Activated effector memory CD4-positive, alpha-beta T cell treated with anti-CD3 and anti-CD28 coated beads, Interleukin-2, amount 50 U/mL, for 16 hours (primary cell): ENCODE measurements at places on chromosomes 3 and 15.

DNA sequence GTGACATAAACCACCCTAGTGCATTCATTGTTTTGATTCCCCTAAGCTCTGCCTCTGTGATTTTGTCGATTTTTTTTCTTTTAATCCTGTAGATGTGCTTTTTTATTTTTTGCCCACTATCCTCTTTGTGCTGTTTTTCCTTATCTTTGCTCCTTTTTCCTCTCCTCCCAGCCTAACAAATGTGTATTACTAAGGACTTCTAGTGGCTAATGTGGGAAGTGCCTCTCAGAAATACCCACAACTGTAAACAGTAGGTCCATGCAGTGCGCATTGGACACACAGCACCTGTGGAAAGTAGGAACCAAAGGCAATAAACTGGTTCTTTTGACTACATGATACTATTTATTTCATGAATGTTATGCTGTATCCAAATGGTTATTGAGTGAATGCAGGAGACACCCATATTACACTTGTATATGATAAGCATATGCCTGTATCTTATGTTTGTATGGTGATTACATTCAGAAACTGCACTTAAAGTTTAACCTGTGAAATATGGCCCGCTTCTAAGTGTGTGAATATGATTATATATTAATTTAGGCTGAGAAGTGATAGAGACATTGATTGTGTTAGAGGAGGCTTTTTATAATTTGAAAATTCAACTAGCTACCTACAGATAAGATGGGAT is 147.8 kb downstream of the PLCL2 start:
- no peak for DNase-seq

DNA sequence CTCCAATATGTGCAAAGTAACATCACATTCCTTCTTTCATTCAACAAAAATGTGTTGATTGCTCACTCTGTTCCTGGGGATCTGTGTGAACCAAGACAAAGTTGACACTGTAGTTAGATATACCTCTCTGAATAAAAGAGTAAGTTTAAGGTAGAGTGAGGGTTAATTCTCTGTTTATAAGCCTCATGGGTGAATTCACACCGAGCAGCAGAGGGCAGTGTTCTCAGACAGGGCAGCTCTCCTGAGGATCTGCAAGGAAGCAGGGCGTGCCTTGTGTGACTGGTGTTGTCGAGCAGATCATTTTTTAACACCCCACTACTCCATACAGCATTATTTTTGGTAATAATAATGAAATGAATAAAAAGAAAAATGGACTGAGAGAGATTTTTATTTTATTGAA is 34.4 kb downstream of the PAQR9 start:
- DNase-seq: peak; percentile 70

DNA sequence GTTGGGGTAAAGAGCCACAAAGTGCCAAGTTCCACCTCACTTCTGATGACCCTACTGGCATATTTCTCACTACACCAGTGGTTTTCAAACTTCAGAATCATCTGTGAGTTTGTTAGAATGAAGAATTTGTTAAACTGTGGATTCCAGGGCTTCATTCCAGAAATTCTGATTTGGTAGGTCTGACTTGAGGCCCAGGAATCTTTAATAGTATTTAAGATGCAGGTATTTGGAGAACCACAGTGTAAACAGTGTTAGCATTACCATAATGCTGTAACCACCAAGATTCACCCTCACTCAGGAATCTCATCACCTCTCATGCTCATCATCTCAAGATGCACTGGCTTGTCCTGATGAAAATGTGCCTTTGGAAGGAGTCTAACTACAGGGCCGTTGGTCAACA is 6.0 kb downstream of the KCNMB3 start:
- no peak for DNase-seq

DNA sequence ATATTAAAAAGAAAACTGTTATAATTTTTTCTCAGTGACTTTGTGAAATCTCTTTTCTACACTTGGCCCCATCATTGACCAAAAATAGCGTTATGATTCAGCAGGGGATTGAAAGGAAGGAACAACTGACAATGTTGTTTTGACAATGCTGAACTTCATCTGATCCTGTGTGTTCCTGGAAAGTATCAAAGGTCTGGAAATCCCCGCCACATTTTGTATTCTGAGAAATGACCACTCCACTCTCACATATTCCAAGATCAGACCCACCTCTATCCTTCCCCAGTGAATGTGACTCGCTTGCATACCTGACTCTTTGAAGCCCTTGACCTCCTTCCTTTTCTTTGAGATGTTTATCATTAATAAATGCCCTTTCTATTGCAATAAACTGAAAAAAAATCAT is 9.7 kb upstream of the RIOX2 start:
- no peak for DNase-seq
